ENCODE measurements at places on chromosomes 1 and 21. TPM values are rescaled to one million over a fixed set of nuclear protein-coding genes. Genes with fewer than 3 reads are reported as not detected.

- no peaks in the 10 kb centered on the region for H3K27me3 ChIP-seq
- no peak overlapping the region for H3K4me3 ChIP-seq
- H3K4me1 ChIP-seq: no peaks in the 10 kb centered on the region
- H3K36me3 ChIP-seq: no peaks in the 10 kb centered on the region
- DNase-seq: peak; percentile 49
- no peak overlapping the region for H3K27ac ChIP-seq
These were observed 68.8 kb upstream of the ST6GALNAC3 start for GRCh38 chr1:76005765-76006164.

GRCh38 chr1:3795453-3796214 lies 664 bp downstream of the LRRC47 start:
- H3K4me3 ChIP-seq: peak overlapping the region; percentile 99
- peaks cover 62% of the 10 kb centered on the region for H3K4me1 ChIP-seq
- H3K27ac ChIP-seq: peak overlapping the region; percentile 58

The KLHDC9 gene
- 2.4 TPM for total RNA-seq

The C1orf115 gene
- 23.2 TPM for total RNA-seq

GRCh38 chr1:248751635-248752034 lies 3.9 kb downstream of the LYPD8 start:
- H3K36me3 ChIP-seq: no peaks in the 10 kb centered on the region
- no peak overlapping the region for H3K27ac ChIP-seq
- no peaks in the 10 kb centered on the region for H3K27me3 ChIP-seq
- DNase-seq: no peak
- H3K4me1 ChIP-seq: no peaks in the 10 kb centered on the region

- H3K27me3 ChIP-seq: no peaks in the 10 kb centered on the region
- no peak for DNase-seq
- peaks cover 4% of the 10 kb centered on the region for H3K4me1 ChIP-seq
- H3K4me3 ChIP-seq: no peak overlapping the region
- H3K36me3 ChIP-seq: no peaks in the 10 kb centered on the region
These were observed 33.3 kb downstream of the HMGB4 start for GRCh38 chr1:33897092-33897725.

DNA sequence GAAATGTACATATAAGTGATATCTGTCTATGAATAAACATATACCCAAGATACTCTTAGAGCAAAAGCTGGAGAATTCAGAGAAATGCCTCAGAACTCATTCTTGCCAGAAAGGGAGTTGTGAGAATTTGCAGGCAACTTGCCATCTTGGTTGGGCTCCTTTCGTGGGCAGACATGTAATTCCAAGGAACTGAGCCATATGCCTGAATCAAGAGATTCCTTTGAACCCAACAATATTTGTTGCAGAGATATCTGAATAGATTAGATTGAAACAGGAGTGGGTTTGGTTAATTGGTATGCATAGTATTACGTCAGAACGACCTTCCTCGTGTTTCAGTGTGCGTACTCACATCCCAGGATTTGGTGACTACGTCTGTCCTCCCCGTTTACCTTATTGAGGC lies 67.0 kb downstream of the TGFB2 start:
- no peak for DNase-seq
- H3K4me3 ChIP-seq: no peak overlapping the region
- no peaks in the 10 kb centered on the region for H3K27me3 ChIP-seq
- H3K27ac ChIP-seq: no peak overlapping the region
- H3K4me1 ChIP-seq: peaks cover 4% of the 10 kb centered on the region

GRCh38 chr1:8360493-8361197 lies 42.7 kb downstream of the SLC45A1 start:
- no peak overlapping the region for H3K27ac ChIP-seq
- peaks cover 100% of the 10 kb centered on the region for H3K36me3 ChIP-seq
- H3K4me1 ChIP-seq: peaks cover 43% of the 10 kb centered on the region
- H3K27me3 ChIP-seq: no peaks in the 10 kb centered on the region
- DNase-seq: no peak
- no peak overlapping the region for H3K4me3 ChIP-seq

GRCh38 chr1:214615871-214616270 lies 12.9 kb downstream of the CENPF start:
- no peaks in the 10 kb centered on the region for H3K36me3 ChIP-seq
- H3K27me3 ChIP-seq: no peaks in the 10 kb centered on the region
- peak; percentile 13 for DNase-seq

The AMPD1 gene
- total RNA-seq: not detected

The KHDRBS1 gene
- 99.9 TPM for total RNA-seq

GRCh38 chr1:112237983-112238545 lies 157.9 kb upstream of the CTTNBP2NL start:
- no peak overlapping the region for H3K27ac ChIP-seq
- H3K4me3 ChIP-seq: no peak overlapping the region
- no peaks in the 10 kb centered on the region for H3K36me3 ChIP-seq
- no peak for DNase-seq

The SSR2 gene
- 216 TPM for total RNA-seq

The ZC3H11A gene
- total RNA-seq: 115 TPM

GRCh38 chr1:52296345-52296744 lies 69.7 kb downstream of the CC2D1B start:
- DNase-seq: no peak
- H3K27ac ChIP-seq: no peak overlapping the region
- peaks cover 22% of the 10 kb centered on the region for H3K36me3 ChIP-seq
- H3K4me3 ChIP-seq: no peak overlapping the region
- H3K4me1 ChIP-seq: no peaks in the 10 kb centered on the region

The ADAM30 gene
- total RNA-seq: not detected

DNA sequence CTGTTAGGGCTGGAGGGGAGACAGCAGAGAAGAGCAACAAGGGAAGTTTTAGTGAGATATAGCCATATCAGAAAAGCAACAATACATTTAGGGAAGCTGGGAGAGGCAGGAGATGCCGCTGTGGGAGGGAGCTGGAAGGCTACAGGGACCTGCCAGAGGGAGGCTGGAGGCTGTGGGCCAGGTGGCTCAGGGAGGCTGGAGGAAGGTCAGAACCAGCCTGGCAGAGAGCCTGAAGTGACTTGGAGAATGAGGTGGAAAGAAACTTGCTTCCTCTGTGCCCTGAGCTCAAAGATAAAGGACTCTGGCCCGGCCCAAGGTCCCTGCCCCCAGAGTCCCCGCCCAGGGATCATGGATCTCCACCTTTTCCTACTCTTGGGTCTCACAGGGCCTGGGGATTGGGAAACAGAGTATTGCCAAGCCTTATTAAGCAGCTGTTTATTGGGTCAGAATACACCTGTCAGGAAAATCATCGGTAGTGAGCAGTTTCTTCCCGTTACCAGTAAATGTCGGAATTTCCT lies 85.9 kb downstream of the KIF26B start:
- no peak overlapping the region for H3K27ac ChIP-seq
- DNase-seq: no peak
- no peaks in the 10 kb centered on the region for H3K36me3 ChIP-seq
- no peaks in the 10 kb centered on the region for H3K27me3 ChIP-seq
- H3K4me3 ChIP-seq: no peak overlapping the region

The ADORA3 gene
- 6.1 TPM for total RNA-seq

The CADM3 gene
- 3.2 TPM for total RNA-seq

DNA sequence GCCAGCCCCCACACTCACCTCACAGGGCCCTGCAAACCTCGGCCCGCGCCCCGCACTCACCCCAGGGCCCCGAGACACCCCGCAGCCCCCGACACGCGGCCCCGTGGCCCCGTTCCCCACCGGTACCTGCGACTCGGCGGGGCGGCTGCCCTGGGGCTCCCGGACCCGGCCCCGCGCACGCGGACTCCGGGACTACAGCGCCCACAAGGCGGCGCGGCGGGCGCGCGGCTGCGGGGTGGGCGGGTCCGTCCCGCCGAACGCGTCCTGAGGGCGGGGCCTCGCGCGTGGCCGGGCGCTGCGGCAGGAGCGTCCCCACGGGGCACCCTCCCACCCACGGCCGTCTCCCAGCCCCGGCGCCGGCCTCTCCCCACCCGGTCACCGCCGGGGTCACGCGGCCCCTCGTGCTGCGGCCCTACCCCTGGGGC lies at the start of gene SLC19A1:
Gene SLC19A1, minus strand, starts transcription at position 199 of the 425 bp plus-strand sequence. CDS start 4,481 bp downstream, outside the sequence.
- peak within 1 kb of the TSS; percentile 83 for H3K4me3 ChIP-seq
- H3K4me1 ChIP-seq: peaks cover 46% of the 10 kb centered on the region
- peak; percentile 91 for DNase-seq
- H3K36me3 ChIP-seq: no peaks in the 10 kb centered on the region

DNA sequence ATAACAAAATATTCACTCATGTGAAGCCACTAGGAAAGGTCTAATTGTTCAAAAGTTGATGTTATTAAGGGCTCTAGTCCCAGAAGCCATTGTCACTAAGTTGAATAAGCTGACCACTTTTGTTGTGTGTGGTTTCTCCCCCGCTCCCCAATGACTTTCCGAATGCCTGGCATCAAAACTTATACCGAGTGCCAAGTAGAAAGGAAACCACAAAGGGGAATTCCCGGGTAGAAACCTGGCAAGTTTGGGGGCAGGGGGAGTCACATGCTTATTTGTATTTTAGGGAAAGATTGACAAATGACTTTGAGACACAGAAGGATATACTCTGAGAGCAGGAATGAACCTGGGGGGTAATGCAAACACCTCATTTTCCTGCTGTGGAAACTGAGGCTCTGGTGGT lies 154.1 kb downstream of the TGFBR3 start:
- H3K4me3 ChIP-seq: no peak overlapping the region
- H3K27ac ChIP-seq: peak overlapping the region; percentile 54
- H3K4me1 ChIP-seq: peaks cover 21% of the 10 kb centered on the region
- peaks cover 18% of the 10 kb centered on the region for H3K36me3 ChIP-seq
- DNase-seq: peak; percentile 27
- H3K27me3 ChIP-seq: no peaks in the 10 kb centered on the region

DNA sequence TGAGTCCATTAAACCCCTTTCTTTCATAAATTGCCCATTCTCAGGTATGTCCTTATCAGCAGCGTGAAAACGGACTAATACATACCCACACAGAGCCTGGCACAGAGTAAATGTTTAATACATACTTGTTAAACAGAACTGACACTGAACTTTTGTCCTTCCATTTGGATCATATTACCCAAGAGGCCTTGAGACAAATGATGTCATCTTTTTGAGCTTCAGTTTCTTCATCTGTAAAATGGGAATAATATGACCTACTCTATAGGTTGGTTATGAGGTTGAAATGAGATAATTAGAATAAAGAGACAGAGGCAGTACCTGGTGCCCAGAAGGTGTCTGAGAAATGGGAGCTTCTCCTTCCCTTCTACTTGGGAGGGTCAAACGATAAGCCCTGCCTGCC lies 13.8 kb downstream of the CYB5RL start:
- no peak overlapping the region for H3K4me3 ChIP-seq
- no peaks in the 10 kb centered on the region for H3K27me3 ChIP-seq

DNA sequence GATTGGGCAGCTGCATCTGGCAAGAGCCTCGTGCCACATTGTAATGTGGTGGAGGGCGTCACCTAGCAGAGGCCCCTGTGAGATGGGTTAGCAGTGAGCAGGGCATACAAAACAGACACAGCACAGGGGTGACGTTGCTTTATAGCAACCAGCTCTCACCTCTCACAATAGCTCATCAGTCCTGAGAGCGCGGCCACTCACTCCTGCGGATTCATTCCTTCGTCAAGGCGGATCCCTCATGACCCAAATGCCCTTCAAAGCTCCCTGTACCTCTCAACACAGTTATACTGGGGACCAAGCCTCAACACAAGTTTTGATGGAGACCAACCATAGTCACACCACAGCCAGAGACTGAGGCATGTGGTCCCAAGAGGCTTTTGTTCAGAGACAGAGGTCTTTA lies 22.9 kb downstream of the SLC37A1 start:
- H3K4me3 ChIP-seq: no peak overlapping the region
- no peaks in the 10 kb centered on the region for H3K27me3 ChIP-seq
- peak overlapping the region; percentile 18 for H3K27ac ChIP-seq

The MIXL1 gene
- not detected for total RNA-seq

- no peak for DNase-seq
- no peaks in the 10 kb centered on the region for H3K4me1 ChIP-seq
- no peaks in the 10 kb centered on the region for H3K27me3 ChIP-seq
- no peak overlapping the region for H3K4me3 ChIP-seq
These were observed 4.8 kb downstream of the ACP6 start for GRCh38 chr1:147665521-147665920.

DNA sequence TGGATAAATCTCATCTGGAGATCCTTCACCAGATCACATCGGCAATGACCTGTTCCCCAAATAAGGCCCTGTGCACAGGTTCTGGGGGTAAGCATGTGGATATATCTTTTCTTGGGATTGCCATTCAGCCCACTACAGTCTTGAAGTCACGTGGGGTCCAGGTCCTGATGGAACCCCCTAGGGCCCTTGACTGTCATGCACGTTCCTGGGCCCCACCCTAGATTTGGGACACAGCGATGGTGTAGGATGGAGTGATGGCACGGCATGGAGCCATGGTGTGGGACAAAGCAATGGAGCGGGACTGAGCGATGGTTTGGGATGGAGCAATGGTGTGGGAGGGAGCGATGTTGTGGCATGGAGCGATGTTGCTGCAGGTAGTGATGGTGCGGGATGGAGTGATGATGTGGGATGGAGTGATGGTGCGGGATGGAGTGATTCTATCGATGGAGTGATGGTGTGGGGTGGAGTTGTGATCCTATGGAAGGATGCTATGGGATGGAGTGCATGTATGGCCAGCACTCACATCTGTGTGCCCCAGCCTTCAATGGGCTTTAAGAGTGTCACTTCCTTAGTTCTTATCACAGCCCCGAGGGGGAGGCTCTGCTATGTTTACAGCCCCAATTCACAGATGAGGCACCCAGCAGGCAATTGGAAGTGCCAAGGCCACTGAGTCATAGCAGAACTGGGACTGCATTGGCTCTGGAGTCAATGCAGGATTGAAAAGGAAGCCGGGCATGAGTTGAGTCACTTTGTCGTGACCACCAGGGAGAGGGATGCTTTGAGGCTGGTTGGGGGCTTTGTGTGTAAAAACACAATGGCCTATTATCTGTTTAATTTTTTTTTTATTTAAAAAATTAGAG lies 97.0 kb upstream of the C1orf174 start:
- peaks cover 84% of the 10 kb centered on the region for H3K27me3 ChIP-seq
- no peak overlapping the region for H3K27ac ChIP-seq
- H3K4me1 ChIP-seq: no peaks in the 10 kb centered on the region

- no peak overlapping the region for H3K27ac ChIP-seq
- H3K4me3 ChIP-seq: no peak overlapping the region
- no peaks in the 10 kb centered on the region for H3K36me3 ChIP-seq
- no peaks in the 10 kb centered on the region for H3K4me1 ChIP-seq
- no peak for DNase-seq
These were observed 169.9 kb upstream of the CSF3R start for GRCh38 chr1:36652586-36652985.

DNA sequence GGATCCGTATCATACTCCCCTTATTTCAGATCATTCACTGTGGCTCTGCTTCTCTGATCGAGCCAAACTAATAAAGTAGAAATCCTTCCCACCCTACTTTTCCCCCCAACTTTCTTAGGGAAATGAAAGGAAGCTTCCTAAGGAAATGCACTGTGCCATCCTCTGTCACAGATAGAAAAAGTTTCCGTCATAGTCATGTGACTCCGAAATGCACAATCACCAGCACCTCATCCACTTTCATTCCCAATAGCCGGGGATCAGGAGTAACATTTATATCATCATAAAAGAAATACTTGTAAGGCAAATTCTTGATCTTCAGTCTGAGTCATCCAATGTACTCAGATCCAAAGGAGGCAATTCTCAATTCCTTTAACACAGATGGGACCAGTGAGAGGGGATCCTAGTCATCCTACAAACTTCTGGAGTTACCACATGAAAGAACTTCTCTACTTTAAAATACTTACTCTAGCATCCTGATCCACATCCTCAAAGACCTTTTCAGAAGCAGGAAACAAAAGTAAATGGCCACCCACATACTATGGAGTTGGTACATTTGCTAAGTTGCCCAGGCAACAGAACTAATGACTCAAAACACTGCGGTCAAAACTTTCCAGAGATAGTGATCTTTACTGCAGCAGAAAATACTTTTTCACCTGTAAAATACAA lies 97.8 kb upstream of the ZC3H11B start:
- H3K27me3 ChIP-seq: no peaks in the 10 kb centered on the region
- H3K36me3 ChIP-seq: no peaks in the 10 kb centered on the region
- no peak for DNase-seq
- no peaks in the 10 kb centered on the region for H3K4me1 ChIP-seq
- no peak overlapping the region for H3K4me3 ChIP-seq

Measured in stomach (tissue), 19 donors.